ENCODE measurements at places on chromosomes 5 and 9.

- DNase-seq, result no peak
Observed at GRCh38 chr5:159424123-159424522, 93.8 kb upstream of the IL12B start.

- DNase-seq, result no peak
Observed at GRCh38 chr9:114446672-114447450, 58.4 kb downstream of the WHRN start.

- no peak for DNase-seq
Observed at GRCh38 chr5:168858994-168859393, 279.8 kb upstream of the PANK3 start.

GRCh38 chr5:181161534-181162175, 14.3 kb downstream of the OR2V2 start:
- no peak for DNase-seq

DNA sequence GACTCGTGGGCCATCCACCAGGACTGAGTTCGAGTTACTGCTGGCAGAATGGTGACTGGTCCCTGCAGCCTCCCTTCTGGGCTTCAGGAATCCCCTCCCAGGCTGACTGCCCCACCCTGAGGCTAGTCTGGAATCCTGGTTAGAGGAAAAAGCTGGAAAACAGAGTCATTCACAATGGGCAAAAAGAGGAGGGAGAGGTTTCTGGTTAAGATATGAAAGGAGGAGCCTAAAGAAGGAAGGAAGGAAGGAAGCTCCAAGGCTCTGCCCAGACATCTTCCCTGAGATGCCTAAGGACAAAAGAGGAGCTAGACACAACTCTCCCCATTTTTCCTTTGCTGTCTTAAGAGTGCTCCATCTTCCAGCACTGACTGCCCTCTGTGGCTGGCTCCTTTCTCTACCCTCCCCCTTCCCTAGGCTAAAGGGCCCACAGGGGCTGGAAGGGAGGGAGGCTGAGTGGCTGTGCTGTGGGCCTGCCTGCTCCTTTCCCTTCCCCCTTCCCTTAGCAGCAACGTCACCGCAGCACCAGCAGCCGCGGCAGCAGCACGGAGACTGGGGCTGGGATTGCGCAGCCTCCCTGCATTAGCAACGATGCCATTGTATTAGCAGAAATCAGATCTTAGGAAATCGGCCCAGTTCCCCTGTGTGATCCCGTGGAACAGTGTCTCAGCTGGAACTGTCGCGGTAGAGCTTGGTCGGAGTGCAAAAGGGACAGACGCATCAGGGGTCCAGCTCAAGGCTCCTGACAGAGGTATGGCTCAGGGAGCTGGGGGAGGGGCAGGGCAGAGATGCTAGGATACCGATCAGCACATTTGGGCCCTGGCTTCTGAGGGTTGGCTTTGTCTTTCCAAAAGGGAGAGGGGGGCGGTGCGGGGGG, 48.7 kb downstream of the RUSC2 start:
- peak; percentile 85 for DNase-seq

GRCh38 chr5:151924564-151925301, at the start of gene GLRA1:
Gene GLRA1, minus strand, starts transcription at chr5:151924851. Its CDS starts 302 bp downstream, at chr5:151924549.
- DNase-seq, result peak; percentile 68

GRCh38 chr9:95648225-95648624, 131.5 kb upstream of the PTCH1 start:
- DNase-seq, result no peak

- DNase-seq, result no peak
Observed at GRCh38 chr5:112063191-112063590, 306.2 kb upstream of the NREP start.

DNA sequence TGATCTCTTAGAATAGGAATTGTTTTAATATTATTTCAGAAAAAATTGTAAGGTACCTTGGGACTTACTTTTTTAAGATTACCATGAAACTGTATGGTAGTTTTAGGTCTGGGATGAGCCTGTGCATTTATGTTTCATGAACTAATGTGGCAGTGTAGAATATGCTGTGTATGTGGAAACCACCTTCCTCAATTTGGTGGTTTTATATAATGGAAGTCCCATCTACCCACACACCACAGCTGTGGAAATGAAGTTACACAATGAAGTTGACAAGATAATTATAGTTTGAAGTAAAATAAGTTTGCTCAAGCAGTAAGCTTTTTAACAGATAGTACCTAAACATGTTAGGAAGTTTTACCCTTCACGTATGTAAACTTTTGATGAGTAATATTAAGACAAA, 24.4 kb downstream of the WDR36 start:
- DNase-seq, result no peak

DNA sequence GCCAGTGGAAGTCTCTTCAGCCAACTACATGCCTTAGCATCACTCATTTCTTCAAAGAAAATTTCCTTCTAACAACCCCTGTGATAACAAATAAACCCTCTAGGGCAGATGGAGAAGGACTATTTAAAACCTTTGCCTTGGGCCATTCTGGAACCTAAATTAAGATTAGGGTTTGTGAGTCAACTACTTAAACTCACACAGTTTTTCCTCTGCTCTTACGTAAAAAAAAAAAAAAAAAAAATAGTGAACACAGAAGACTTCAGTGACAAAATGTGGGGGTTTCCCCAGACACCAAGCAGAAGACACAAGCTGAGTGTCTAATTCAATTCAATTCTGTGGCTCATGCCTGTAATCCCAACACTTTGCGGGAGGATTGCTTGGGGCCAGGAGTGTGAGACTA, 65.8 kb upstream of the ERCC6L2 start:
- DNase-seq, result no peak

DNA sequence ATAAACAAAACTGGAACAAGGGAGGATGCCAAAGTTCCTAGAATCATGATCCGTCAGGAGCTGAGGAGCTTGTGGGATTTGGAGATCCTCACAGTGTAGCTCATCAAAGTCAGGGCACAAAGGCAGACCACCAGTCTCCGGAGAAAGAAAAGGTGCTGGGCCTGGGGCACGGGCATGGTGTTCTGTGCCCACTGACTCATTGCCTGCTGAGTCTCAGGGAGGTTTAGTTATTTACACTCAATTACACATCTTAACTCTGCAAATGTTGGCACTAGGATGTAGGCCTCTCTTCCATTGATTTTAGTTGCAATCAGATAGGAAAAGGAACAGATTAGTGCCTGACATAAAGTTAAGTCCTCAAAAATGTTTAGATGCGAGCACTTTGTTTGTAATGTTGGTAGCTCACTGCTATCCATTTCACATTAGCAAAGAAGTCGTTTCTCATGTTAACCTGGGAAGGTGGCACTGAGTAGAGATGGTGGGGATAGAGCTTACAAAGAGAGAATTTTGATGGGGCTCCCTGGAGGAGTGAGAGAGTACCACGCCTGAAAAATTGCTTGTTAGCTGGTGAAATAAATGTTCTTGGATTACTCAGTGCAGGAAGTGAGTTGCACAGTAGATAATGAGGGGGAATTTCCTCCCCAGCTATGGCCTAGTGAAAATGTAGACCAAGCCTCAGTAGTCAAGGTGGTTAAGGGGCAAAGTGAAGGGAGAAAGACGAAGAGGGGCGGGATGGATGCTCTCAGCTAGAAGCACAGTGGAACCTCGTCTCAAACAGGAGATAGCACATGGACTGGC, 109.5 kb upstream of the CD180 start:
- no peak for DNase-seq

GRCh38 chr9:110844121-110844520, 175.5 kb downstream of the MUSK start:
- no peak for DNase-seq

DNA sequence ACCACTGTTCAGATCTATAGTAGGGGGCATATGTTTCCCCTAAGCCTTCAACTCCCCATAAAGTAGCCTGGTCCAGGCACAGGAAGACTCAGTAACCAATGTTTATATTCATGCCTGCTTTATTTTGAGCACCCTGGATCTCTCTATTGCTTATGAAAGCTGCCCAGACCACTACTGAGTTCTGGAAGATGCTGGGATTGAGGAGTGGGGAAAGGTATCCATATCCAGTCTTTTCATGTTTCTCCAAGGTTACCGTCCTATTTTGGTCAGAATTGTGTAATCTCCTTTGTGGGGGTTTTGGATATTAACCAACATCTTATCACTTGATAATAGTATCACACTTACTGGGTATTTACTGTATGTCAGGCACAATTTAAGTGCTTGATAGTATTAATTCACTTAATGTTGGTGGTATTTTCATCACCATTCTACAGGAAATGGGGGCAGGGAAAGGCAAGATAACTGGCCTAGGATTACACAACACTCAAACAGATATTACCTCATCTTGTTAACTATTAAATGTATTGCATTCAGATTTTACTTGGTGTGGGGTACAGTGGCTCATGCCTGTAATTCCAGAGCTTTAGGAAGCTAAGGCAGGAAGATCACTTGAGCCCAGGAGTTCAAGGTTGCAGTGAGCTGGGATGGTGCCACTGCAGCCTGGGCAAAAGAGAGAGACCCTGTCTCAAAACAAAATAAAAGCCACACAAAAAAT, 36.3 kb downstream of the RUSC2 start:
- DNase-seq, result no peak

- peak; percentile 42 for DNase-seq
Observed at GRCh38 chr9:69379270-69379982, 54.4 kb downstream of the ENTREP1 start.

DNA sequence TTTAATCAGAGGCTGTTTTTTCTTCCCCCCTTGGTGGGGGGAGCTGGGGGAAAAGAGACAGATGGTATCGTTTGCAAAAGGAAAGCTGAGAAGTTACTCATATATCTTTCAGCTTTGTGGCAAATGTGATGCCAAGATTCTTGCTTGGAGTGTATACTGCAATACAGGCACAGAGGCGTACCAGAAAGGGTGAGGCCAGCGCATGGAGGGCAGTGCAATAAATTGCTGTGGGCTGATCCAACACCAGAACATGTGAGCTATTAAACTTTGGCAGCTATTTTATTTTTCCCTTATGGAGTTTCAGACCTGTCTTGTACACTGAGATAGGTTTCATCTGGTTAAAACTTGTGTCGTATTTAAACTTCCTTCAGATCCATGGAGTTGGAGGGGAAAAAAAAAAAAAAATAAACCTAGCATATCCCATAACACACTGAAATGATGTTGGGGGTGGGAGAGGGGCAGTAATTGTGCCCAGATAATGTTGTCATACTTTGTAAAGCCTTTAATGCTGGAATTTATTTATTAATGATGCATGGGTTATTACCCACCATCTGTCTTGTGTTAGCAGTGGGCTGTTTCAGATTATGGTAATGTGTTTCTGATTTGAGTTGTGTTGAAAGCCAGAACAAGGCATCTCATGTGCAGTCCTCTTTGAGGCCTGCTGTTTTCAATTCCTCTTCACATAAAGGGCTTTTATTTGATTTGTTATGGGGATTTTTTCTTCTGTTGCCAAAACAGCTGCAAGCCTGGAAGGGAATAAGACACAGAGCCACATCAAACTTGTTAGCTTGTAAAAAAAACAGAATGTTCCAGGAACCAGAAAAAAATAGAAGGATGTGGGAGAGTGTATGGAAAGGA, 891.3 kb downstream of the TLE1 start:
- peak; percentile 79 for DNase-seq

GRCh38 chr9:76717176-76717575, 47.1 kb upstream of the PCA3 start:
- no peak for DNase-seq

DNA sequence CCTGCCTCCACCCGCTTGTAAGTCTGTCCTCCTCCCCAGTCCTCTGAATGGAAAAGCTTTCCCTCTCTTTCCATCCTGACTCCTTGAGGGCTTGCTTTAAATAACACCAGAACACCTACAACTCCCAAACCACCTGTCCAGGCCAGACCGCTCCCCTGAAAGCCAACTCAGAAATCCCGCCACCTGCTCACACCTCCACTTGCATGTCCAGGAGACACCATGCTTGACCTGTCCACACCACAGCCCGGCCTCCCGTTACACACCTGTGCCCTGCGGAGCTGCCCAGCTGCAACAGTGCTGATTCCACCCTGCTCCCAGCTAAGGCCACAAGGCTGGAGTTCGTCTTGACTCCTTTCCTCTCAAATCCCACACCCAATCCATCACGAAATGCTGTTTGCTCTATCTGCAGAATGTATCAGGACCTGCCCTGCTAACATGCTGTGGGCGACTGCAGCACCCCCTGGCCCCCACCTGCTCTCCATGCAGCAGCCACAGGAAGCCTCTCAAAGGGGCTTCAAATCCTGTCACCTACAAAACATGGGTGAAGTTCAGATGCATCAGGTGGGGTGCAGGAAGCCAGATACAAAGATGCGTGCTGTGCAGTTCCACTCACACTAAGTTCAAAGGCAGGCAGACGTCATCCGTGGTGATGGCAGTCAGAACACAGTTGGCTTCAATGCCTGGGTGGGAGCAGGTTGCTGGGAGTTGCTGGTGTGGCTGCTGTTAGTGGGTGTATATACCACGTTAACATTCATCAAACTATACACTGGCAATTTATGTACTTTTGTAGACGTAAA, 166.0 kb downstream of the ROR2 start:
- DNase-seq, result no peak

DNA sequence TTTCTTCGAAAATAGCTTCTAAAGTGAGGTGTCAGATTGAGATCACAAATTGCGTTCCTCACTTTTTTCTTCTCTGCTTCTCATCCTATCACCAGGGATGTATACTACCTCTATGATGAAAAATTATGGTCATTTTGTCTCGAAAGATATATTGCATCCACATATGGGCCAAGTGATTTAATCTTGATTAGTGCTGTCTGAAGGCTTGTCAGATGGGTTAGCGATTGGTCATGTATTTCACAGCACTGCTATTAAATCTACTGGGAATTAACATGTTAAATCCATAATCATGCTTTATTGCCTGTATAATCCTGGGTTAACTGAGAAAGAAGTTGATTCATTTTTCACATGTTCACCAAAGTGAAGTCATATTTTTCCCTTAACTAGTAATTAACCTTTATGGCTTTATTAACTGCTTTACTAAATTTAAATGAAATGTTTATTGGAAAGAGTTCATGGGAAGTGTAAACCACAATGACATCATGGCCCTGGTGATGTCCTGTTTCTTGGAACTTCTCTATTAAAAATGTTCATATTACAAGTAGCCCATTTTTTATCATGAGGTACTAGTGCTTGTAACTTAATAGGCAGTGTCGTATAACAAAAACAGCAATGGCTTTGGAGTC, 193.3 kb downstream of the SMC2 start:
- no peak for DNase-seq

DNA sequence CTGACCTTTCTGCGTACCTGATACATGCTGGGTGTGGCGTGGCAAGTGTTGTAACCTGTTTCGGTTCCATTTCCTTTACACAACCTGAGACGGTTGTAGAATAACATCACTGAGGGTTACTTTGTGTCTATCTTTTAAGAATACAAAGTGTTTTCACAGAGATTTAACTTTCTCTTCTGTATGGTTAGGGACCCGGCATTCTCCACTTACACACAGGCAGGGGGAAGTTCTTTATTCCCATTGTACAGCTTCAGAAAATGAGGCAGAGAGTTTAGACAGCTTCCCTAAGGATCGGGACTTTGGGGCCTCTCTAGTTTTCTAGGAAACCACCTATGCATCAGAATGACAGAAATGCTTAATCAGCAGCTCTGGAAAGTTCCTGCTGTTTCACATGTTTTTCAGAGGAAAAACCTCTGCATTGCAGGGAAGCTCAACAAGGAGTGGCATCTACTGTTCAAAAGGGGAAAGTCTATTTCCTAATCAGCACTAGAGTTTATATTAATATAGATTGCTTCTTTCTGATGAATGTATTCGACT, 41.3 kb downstream of the CAST start:
- no peak for DNase-seq
